AG09309 (cell line): ENCODE measurements at places on chromosomes 6 and 20.

GRCh38 chr6:136538836-136539235, 11.4 kb downstream of the MAP7 start:
- DNase-seq: no peak

- no peak for DNase-seq
Observed at GRCh38 chr6:106477146-106477545, 116.6 kb downstream of the CRYBG1 start.

- no peak for DNase-seq
Observed at GRCh38 chr6:123276546-123276980, 280.5 kb downstream of the CLVS2 start.

DNA sequence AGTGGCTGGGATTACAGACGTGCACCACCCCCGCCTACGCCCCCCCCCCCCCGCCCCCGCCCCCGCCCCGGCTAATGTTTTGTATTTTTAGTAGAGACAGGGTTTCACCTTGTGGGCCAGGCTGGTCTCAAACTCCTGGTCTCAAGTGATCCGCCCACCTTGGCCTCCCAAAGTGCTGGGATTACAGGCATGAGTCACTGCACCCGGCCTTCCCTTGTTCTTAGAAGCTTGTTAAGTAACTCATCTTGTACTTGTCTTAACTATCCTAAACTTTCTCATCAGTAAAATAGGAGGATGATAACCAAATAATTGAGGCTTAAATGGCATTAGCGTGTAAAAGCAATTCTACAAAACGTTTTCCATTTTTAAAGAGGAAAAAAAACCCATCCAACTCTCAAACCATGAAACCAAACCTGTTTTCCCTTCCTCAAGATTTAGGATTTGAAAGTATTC, 4.2 kb downstream of the CDYL start:
- DNase-seq: no peak
